ENCODE measurements at places on chromosomes 5 and 9.

DNA sequence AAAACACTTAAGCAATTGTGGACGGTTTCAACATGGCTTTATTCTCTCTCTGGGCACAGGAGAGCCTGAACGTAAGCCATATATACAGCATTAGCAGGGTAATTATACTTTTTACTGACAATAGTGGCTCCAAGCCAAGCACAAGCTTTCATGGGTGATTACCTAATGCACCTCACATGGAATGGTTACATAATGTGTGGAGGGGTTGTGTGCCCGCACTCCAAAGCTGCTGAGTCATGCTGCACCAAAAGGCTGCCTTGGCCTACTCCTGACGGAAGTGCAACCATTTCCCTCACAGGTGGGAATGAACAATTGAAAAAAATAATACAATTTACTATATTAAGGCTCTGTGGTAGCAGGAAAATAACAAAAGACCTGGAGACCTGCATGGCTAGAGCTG, 86.5 kb upstream of the ATP10B start:
- H3K4me3 ChIP-seq: no peak overlapping the region
- no peaks in the 10 kb centered on the region for H3K4me1 ChIP-seq
- no peak for DNase-seq
- H3K27ac ChIP-seq: no peak overlapping the region
- no peaks in the 10 kb centered on the region for H3K27me3 ChIP-seq

DNA sequence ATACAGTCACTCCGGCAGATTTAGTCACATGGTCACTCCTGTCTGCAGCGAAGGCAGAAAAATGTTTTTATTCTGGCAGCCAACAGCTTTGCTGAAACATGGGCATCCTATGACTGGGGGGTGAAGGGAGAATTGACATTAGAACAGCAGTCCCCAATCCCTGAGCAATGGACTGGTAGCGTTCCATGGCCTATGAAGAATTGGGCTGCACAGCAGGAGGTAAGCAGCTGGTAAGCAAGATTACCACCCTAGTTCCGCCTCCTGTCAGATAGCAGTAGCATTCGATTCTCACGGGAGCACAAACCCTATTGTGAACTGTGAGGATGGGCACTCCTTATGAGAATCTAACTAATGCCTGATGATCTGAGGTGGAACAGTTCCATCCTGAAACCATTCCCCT, 93.1 kb upstream of the FTMT start:
- H3K36me3 ChIP-seq: no peaks in the 10 kb centered on the region
- DNase-seq: no peak
- no peak overlapping the region for H3K27ac ChIP-seq
- H3K4me1 ChIP-seq: no peaks in the 10 kb centered on the region

DNA sequence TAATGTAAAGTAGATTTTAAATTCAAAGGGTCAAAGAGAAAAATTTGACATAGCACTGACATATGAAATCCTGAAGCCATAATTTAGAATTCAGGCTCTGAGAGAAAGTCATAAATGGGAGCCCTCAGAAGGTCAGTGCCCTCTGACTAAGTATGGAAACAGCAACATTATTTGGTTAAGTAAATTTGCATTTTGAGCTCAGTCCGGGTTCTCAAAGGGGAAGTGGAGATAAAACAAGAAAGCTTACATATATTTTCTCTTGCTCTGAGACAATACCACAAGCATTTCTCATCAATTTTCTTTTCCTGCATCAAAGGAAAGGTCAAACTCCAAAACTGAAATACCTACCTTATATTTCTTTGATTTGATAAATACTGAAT, 348.0 kb downstream of the SEMA5A start:
- no peaks in the 10 kb centered on the region for H3K4me1 ChIP-seq
- H3K4me3 ChIP-seq: no peak overlapping the region
- DNase-seq: no peak
- H3K27me3 ChIP-seq: no peaks in the 10 kb centered on the region
- H3K36me3 ChIP-seq: no peaks in the 10 kb centered on the region
- no peak overlapping the region for H3K27ac ChIP-seq

DNA sequence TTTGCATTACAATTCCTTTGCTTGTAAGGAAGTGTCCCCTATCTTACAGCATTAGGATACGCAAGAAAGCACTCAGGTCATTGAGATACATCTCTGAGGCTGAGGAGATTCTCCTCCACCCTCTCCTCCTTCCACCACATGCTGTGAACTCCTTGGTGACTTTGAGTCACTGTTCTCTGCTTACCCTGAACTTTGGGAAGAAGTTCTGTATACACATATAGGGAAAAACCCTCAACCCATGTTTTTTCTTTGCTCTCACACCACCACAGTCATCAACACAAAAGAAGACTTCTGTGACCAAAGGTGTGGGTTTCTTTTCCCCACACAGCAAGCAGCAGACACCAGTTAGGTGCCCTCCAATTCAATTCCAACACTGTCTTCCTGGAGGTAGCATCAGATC, 38.1 kb downstream of the CNOT6 start:
- no peak overlapping the region for H3K4me3 ChIP-seq
- DNase-seq: no peak
- no peak overlapping the region for H3K27ac ChIP-seq
